ENCODE measurements at places on chromosomes 1 and 21. TPM values are rescaled to one million over a fixed set of nuclear protein-coding genes. Genes with fewer than 3 reads are reported as not detected.

Gene PRAMEF26
- not detected for total RNA-seq

Gene CD52
- total RNA-seq, result 285 TPM

Gene FCMR
- total RNA-seq, result 133 TPM

Gene CNR2
- 0.98 TPM for total RNA-seq

Gene GNG12
- total RNA-seq, result not detected

Gene ACTL8
- not detected for total RNA-seq

Gene PYHIN1
- 16.7 TPM for total RNA-seq

Gene TRPM2
- 1.2 TPM for total RNA-seq

- no peak for DNase-seq
Observed at GRCh38 chr21:45034556-45035476, 39.6 kb upstream of the ADARB1 start.

DNA sequence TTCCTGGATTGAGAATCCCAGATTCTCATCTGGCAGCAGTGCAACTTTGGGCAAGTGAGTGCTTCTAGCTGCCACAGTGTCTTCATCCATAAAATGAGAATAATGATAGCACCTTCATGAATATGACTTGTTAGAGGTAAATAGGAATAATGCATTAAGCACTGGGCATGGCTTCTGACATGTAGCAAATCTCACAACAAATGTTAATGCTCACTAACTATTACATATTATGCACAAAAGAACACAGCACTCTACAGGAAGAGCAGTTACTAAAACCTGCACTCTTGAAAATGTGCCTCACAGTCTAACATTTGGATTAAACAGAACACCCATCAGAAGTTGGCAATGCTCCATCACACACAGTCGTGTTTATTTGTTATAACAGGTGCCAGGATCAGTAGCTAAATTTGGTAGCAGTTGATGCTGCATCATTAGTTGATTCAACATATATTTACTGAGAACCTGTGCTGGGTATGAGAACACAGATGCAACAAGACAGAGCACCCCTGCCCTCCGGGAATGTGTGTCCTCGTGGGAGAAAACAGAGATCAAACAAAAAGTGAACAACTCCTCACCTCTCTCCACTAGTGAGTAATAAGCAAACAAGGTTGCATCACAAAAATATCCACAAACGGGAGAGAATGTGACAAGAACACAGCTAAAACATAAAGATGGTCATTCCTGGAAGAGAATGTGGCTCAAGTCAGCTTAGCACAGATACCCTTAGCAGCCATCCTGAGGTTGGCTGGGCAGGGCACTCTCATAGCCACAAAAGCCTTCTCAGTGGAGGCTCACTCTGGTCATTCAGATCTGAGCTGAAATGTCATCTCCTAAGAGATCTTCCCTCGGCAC is 26.2 kb upstream of the LBR start:
- DNase-seq, result no peak

DNA sequence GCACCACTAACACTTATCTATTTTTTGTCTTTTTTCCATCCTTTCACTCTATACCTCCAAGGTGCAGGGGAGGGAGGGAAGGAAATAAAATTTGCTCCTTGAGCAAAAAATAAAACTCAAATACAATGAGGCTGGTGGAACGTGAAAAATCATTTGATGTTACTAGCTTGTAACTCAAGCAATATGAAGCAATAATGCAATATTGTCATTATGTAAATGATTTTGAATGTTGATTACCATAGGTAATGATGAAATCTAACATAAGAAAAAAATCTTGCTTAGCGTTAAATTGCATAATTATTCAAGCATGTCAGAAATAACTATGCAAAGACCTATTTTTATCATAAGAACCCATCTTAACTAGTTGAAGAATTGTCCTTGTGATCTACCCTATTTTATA is 277.7 kb downstream of the KCTD3 start:
- no peak for DNase-seq

DNA sequence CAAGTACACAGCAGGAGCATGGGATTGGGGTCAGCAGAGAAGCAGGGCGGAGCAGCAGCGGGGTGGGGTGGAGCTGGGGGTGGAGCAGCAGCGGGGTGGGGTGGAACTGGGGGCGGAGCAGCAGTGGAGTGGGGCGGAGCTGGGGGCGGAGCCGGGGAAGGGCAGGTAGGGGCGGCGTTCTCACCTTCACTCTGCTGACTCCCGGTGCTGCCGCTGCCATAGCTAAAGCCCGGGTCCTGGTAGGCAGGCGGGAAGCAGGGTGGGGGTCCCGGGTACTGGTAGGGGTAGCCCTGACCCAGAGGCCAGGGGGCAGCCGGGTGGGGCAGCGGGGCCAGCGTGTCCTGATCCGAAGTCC is 6.7 kb downstream of the TAS1R3 start:
- DNase-seq, result no peak

DNA sequence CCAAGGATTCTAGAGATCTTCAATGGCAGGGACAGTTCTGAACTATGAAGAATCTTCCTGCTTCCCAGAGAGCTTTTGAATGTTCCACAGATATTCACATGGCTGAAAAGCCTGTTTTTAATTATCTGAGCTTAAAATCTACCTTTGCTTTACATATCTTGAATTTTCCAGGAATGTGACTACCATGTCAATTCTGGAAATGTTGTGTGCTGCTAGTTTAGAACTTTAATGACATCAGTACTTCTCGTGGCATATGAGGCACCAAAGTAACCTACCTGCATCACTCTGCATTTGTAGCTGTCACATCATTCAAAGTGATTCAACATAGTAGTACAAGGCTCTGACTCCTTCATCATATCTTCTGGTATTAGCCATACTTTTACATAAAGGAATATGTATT is 122.7 kb upstream of the NFIA start:
- DNase-seq, result no peak

DNA sequence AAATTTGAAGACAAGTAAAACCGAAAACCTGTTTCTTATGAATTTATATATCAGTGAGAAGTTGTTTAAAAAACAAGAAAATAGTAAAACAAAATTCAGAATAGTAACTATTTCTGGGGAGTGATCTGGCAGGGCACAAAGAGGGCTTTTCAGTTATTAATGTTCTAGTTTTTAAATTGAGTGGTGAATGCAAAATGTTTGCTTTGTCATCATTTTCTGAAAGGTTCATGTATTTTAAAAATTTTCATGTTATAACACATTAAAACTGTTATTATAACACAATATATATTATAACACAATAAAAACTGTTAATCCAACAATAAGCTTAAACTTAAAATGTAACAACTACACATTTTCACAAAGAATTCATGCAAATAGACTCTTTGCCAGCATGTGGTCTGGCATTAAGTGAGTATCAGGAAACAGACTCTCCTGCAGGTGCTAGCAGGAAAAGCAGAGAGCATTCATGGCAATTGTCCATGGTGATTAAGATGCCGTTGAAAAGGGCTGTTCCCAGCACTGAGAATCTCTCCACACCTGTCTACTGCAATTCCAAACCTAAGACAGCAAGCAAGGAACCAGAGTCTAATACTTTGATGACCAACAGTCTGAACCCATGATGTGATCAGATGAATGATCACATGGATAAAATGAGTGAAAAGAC is 204.9 kb downstream of the TBX15 start:
- no peak for DNase-seq

DNA sequence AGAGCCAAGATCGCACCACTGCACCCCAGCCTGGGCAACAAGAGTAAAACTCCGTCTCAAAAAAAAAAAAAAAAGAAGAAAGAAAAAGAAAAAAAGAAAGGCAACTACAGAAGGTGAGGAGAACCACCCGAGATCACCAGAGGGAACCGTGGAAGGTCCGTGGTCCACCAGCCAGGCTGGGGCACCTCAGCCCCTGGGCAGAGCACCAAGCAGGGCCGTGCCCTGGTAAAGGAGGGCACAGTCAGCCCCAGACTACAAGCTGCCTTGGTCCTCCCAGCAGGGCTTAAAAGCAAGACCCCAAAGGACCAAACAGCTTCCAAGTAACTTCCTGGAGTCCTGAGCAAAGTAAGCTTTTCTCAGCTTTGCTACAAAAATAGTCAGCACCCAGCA is 8.8 kb upstream of the SAMD11 start:
- DNase-seq, result no peak

- no peak for DNase-seq
Observed at GRCh38 chr1:95627244-95627643, 393.2 kb downstream of the RWDD3 start.

GRCh38 chr1:160733898-160734297 is 5.1 kb upstream of the SLAMF7 start:
- DNase-seq, result no peak
